ENCODE measurements at places on chromosomes 7 and 10. TPM values are rescaled to one million over a fixed set of nuclear protein-coding genes. Genes with fewer than 3 reads are reported as not detected.

GRCh38 chr10:112805254-112805590 lies 144.8 kb upstream of the TCF7L2 start:
- DNase-seq: no peak

DNA sequence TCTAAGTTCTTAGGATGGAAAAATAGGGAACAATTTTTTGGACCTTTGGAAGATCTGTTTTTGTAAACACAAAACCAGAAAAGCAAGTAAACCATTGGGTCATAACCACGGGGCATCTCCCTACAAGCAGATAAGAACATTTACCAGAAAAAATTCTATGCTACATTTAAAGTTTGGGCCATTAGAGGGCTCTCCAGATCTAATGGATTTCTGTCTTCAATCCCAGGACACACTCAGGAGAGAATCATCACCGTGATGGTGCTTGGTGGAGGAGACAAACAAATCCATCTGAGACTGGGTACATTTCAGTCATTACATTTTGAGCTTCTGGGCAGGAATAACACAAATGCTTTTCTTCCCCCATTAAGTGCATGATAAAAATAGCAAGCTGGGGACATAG lies 178.4 kb upstream of the TARP start:
- peak; percentile 43 for DNase-seq

DNA sequence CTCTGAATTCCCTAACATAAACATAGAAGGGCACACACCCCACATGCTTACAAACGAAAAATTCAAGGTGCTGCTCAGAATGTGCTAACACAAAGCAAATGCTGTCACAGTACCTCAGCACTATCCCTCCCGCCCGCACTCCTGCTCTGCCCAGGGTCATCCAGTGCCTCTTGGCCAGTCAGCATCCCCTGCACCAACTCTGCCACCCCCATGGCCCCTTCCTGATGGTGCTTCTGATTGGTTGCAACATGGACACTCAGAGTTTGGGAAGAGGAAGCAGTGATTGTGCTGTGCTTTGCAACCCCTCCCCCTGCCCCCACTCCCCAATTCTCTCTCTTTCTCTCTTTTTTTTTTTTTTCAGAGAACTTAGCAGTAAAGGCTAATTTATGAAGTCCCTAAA lies 13.8 kb upstream of the LEP start:
- no peak for DNase-seq

DNA sequence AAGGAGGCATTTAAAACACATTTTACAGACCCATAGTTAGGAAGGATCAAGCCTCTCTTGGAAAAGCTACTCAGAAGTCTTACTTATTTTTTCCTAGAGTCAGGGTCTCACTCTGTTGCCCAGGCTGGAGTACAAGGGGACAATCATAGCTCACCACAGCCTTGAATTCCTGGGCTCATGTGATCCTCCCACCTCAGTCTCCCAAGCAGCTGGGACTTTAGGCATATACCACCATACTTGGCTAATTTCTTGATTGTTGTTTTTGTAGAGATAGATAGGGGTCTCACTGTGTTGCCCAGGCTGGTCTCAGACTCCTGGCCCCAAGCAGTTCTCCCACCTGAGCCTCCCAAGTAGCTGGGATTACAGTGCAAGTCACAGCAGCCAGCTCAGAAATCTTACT lies 354.7 kb upstream of the GALNT17 start:
- DNase-seq: no peak

GRCh38 chr10:110553905-110554304 lies 13.6 kb upstream of the SMC3 start:
- no peak for DNase-seq

GRCh38 chr7:96998333-96998732 lies 7.0 kb upstream of the DLX6 start:
- no peak for DNase-seq

DNA sequence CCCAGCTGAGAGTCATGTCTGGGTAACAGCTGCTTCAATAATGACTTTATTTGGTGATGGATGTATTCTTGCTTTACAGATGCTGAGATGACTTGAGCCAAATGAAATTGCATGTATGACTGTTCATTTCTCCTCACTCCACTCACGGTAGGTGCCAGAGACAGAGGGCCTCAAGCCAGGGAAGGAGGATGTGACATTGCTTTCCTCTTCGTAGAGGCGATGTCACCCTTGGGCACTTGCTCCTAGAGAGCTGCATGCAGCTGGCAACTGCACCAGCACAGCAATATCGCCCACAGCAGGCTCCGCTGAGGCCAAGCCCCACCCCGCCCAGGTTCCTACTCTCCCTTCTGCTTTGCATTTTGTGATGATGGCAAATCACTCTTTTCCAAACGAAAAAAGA lies 116.6 kb upstream of the AOAH start:
- DNase-seq: no peak

GRCh38 chr7:6621195-6622133 lies 6.1 kb downstream of the ZNF853 start:
- DNase-seq: no peak

DNA sequence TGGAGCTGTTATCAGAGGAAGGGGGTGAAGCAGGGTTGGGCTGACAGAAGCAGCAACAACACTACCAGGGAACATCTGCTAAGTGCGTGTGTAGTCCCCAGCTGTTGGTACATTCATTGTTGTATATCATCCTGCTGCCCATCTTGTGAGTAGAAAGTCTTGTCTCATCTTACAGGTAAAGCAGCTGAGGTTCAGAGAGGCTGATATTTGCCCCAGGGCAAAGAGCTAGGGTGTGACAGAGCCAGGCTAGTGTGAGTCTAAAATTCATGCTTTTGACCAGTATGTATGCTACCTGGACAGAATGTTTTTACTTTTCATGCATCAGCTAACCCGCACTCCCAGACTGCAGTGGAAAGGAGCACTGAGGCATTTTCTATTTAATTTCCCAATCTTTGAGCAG lies 221.6 kb downstream of the STK31 start:
- DNase-seq: peak; percentile 1

DNA sequence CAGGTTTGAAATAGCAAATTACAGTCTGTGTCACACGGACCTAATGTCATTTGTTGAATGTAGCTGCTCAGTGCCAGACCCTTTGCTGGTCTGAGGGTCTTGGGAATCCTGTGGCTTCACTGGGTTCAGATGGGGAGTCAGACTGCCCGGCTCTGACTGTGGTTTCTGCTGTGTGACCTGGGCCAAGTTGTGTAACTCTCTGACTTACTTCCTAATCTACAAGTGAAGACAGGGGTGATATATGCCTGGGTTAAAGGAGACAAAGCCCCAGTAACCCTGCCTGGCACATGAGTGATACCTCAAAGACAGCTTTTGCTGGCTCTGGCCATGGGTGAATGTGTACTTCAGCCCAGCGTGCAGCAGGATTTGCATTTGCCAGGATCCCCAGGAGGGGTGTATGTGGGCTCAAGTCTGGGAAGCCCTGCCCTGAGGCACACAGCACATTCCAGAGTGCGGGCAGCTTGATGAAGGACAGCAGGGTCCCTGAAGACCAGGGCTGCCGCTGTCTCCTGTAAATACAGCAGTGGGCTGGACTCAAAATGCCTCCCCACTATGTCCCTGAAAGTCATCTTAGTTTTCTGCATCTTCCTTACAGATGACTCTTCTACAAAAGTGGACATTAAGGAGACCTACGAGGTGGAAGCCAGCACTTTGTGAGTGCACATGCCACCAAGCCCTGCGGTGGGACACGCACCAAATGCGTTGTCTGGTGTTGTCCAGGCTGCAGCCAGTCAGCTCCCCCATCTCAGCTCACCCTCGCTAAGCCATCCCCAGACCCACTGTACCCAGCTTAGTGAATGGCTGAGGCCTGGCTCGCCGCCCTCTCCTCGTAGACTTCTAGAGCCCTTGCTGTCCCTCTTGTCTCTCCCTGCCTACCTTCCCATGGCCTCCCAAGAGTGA lies 16.4 kb downstream of the NACAD start:
- no peak for DNase-seq

DNA sequence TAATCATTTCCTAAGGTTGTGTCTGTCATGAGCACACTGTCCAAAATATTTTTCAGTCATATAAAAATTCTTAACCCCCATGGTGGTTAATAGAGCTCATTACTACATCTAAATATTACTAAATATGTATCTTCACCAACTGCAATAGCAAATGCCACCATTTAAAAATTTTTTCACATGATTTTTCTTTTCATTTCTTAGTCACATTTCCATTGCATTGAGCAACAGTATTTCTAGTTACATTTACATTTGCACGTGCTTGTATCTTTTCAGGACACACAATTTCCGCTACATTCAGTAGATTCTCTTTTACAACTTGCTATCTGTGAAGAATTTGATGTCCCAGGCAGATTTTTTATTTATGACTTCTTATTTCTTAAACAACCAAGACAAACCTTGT lies 5.2 kb upstream of the TAS2R40 start:
- DNase-seq: no peak

DNA sequence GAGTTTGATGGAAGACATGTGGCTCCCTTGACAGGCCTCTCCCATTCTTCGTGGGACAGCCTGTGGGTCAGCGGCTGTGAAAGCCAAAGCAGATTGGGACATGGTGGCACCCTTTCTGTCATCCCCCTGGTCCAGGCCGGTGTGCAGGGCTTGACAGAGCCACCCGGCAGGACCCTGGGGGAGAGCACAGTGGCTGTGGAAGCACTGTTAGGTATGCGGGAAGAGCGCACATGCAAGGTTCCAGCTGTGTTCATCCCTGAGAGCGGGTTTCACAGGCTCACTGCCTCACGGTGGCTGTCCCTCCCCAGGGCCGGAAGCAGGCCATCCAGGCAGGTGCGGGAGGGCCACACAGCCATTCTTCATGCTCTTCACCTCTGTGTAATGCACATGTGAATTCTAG lies 29.8 kb downstream of the SHH start:
- no peak for DNase-seq

DNA sequence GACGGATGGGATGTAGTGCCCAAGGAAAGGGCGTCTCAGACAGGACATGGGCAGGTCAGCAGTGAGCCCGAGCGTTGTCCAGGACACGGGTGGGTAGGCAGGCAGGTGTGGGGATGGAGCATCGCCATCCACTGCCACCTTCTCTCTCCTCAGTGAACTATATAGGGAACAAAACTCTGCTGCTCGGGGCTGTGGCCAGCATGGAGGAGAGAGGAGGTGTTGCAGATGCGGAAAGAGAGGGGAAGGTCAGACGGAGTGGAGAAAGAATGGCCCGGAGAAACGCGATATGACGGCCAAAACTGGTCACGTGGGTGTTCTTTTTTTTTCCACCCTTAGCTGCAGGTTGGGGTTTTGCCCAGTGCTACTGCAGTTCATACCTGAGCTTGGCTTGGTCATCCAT lies 71.2 kb downstream of the GRID1 start:
- DNase-seq: no peak

DNA sequence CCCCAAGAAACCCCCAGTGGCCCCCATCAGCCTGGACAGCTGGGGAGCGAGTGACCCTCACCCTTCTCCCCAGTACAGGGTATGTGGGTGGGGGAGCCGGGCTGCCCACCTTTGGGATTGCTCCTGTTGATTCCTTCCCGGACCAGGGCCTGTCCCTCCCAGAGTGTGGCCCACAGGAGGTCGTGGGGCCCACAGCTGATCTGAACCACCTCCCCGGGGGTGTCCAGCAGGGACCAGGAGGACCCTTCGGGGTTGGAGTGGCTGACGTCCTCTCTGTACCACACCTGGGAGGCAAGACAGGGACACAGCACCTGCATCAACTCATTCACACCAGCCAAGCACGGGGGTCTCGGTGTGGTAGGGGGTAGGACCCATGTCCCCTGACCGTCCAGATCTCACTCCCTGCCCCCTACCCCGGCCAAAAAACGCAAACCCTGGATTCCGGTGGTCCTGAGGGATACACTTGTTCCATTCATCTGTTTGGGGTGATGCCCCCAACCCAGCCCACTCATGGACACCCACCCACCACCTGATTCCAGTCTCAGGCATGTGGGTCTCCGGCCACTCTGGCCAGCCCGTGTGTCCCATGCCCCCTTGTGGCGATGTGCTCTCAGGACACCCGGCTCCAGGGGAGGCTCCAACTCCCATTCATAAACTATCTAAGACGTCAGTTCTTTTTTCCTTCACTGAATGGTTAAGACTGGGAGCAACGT lies 10.9 kb downstream of the TECPR1 start:
- peak; percentile 49 for DNase-seq

- no peak for DNase-seq
These were observed 83.3 kb upstream of the FAM20C start for GRCh38 chr7:109094-109493.

DNA sequence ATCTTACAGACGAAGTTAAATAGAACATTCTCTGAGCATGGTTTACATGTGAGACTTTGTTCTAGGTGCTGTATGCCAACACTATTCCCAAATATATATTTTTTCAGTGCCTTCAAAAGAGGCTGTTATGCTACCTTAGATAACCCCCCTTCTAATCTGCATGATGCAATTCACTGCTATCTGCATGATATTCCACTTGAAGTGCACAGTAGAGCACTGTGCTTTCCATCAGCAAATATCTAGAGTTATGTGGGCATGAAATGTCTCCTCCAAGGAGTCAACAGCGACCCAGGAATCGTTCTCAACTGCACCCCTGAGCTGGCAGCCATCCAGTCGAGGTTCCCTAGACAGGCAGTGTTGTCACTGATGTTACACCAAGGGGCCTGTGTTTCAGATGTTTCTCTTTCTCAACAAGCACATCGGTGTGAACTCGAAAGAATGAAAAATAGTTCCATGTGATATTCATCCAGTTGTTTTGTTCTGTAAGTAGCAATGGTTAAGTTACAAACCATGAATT lies 88.3 kb downstream of the PDE1C start:
- no peak for DNase-seq

DNA sequence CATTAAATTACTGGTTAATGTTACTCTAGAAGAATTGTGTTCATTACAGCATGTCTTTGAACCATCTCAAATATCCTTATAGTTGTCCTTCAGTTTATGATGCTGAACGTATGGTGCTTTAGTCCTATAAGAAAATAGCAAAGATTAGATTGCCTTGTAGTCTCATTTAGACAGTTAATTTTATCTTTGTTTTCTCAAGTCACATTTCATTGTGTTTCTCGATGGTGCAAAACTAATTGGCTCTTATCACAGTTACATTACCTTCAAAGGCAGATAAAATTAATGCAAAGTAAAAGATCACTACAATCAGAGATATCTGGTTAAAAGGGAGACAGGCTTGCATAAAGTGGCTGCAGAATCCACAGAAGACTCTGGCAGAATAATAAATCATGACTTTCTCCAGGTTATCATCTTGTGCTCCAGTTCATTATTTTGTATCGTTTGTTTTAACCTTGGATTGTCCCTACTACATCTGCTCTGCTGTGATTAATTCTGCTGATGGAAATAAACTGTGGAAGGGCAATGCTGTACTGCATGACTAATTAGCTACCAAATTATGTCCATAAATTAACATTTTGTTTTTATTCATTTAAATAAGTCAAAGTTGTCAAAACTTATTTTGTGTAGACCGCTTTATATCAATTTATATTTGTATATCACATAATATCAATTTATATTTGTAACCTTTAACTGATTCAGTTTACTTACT lies 24.2 kb downstream of the PRPS1L1 start:
- DNase-seq: no peak

Gene HPSE2
- not detected for total RNA-seq

Gene AMPH
- 0.63 TPM for total RNA-seq

Gene NPFFR1
- not detected for total RNA-seq

Gene FAM241B
- total RNA-seq: 7.5 TPM

Gene WNT2
- not detected for total RNA-seq

Gene GTF2IRD1
- total RNA-seq: 77.6 TPM

Gene TRA2A
- 113 TPM for total RNA-seq
